Hematopoietic multipotent progenitor cell (in vitro differentiated cells): ENCODE measurements at places on chromosomes 7 and 10.
A peak's percentile ranks its signal among the peaks of the same experiment; 100 is the strongest.

DNA sequence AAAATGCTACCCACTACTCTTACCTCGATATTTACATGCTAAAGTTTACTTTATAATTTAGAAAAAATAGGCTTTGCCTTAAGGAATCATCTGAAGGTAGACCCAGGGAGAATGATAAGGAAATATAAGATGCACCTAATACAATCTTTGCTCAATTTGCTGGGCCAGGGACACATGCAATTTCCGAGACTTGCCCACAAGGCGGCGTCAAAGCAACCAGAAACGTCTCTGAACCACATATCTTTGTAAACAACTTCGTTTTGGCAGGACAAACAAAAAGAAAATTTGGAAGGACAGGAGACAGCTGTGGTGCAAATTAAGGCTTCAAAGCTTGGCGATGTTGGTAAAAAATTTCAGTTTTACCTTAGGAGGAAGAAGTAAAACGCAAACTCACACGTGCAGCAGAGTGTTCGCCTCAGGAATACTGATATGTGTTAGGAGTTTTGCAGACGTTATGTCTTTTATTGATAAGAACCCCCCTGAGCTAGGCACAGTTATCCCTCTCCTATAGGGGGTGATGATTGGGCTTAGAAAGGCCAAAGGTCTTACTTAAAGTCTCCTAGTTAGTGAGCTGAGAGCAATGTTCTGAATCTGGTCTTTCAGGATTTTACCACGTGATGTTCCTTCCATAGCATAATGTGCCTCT is 134.3 kb downstream of the PRKCQ start:
- peak; percentile 78 for DNase-seq

GRCh38 chr10:84296091-84296981 is 32.1 kb upstream of the CCSER2 start:
- no peak for DNase-seq

- DNase-seq, result no peak
Observed at GRCh38 chr10:71996592-71997371, 32.6 kb downstream of the CHST3 start.

GRCh38 chr10:118107541-118107940 is 60.8 kb upstream of the RAB11FIP2 start:
- no peak for DNase-seq

- DNase-seq, result no peak
Observed at GRCh38 chr7:123637878-123638277, 17.8 kb upstream of the LMOD2 start.

- no peak for DNase-seq
Observed at GRCh38 chr7:92464515-92464914, 13.2 kb downstream of the ERVW-1 start.
